ENCODE measurements at places on chromosomes 2 and 18. TPM values are rescaled to one million over a fixed set of nuclear protein-coding genes. Genes with fewer than 3 reads are reported as not detected.

DNA sequence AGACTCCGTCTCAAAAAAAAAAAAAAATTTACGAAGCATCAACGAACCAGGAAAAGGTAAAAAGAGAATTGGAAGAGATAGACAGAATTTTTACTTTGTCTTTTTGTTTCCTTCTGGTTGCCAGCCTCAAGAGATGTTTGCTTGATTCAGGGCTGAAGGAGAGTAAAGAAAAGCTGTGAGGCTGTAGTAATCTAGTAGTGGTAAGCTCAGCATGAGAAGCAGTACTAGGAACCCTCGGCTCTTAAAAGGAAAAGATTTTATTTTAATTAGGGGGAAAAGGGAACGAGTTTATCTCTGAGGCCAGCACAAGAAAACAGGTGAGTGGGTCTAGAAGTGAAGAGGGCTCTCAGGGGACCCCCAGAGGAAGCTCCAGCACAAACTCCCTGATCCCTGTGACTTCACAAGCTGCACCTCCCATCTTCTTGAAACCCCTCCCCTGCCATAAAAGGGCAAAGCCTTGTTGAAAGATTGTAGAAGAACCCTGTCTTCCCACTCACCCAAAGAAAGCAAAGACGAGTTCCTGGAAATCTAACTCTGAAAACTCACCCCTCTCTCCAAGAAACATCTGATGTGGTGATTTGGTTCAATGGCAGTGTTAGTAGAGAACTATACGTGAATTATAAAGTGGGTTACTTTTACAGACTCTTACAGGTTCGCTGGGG is 8.6 kb downstream of the RBMS1 start:
- DNase-seq = no peak

PLEKHM3 gene
- polyA plus RNA-seq = 2.9 TPM

DNA sequence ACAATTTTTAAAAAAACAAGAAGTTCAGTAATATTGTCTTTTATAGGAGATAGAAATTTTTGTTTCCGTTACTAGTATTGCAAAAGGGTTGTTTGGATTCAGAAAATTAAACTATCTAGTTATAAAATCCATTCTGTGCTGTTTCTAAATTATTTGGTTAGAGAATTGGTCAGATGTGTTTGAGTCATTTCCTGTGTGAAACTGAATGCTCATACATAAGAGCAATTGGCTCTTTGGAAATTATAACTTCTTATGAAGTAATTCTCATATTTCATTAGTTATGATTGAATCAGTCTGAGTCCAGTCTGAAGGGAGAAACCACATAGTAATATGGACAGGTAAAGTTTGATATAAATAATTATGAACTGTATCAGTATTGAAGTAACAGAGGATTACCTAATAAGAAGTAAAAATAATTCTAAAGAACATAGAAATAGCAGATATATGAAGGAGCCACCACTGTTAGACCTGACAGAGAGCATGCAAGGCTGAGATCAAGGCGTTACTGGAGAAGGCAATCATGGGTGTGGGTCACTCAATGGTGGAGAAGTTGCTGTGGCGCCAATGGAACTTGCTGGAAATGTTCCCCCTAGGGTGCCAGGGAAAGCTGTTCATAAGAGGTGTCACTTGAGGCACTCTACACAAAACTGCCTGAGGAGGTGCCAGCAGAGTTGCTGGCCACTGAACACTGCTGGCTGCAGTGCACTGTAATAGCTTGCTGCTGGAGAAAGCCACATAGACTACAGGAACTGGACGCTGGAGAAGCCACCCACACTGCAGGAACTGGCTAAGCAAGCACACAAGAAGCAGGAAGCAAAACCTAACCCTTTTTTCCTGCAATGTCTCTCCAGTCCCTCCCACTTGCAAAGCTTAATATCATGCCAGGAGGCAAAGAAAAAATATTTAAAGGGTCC is 18.0 kb upstream of the FAP start:
- no peak for DNase-seq

DNA sequence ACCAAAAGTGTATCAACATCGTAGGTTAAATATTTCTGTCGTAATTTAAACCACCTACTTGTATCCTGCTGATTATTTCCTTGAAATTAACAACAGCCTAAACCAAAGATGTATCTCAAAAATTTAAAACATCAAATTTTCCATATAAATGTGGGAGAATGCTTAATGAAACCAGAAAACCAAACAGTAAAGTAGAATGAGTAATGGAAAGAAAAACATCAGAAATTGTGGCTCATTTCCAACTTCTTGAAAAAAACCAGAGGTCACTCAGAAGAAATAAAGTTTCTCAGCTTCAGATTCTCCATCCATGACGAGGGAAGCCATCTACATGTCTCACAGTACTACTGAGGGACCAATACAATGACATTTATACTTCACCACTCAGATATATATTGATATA is 296.5 kb downstream of the NOL4 start:
- no peak for DNase-seq

DNA sequence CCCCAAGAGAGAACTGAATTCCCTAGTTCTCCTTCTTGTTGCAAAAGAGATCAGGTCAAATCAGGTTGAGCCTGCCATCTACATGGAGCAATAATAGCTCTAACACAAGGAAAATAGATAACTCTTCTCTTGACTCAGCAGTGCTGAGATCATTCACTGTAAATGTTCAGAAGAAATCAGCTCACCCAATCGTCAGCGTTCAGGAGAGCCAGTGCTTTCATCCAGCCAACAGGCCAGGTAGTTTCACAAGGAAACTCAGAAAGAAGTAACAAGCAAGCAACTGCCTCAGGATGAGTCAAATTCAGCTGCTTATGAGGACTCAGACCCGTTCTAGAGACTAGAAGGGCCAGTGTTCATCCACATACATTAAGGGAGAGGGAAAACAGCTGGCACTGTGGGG is 5.9 kb downstream of the LMAN2L start:
- no peak for DNase-seq

GRCh38 chr2:209581040-209581439 is 157.2 kb downstream of the MAP2 start:
- no peak for DNase-seq

GRCh38 chr2:211423018-211423417 is 866.6 kb downstream of the CPS1 start:
- DNase-seq = no peak

DNA sequence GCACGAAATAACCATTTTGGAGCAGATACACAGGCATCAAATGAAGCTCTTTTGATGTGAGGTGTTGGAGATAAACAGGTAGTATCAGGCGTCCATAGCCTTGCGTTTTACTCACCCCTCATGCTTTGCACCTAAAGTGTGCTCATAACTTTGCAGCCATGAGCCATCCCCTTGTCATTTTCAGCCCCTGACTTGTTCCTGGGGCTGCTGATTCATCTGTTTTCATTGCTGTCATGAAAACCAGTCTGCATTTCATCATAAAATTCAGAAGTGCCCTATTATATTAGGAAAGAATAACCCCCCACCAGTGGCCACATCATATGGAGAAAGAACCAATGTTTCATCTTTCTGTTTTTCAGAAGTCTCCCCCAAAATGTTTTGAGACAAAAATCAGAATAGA is 329.7 kb upstream of the NRP2 start:
- DNase-seq = no peak

- no peak for DNase-seq
Measured at GRCh38 chr2:18860179-18860578, 270.8 kb upstream of the NT5C1B start.

RAB17 gene
- 2.3 TPM for polyA plus RNA-seq

DNA sequence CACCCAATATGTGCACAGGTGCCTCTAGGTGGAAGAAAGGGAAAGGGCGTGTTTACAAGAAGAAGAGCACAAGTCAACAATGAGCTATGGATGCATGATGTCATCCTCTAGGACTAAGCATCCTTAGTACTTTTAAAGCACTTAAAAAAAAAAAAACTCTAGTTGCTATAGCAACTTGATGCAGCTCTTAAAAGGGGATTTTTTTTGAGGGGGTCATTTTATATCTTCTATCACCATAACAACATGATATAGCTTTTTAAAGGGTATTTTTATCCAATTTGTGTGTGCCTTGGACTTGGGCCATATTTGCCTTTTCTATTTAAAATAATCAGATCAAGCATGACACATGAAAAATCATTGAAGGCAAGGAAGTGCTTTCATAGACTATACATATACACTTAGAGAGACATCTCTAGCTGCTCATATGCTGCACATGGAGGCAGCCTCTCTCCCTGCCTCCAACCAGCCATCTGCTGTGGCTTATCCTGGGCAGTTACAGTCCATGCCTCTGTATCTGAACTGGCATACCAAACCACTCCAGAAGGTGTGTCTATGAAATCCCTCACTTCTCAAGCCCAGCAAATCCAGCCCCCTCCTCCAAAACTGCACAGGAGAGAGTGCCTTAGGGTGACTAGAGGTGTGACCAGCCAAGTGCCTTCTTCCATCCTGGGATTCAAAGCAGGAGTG is 165.4 kb downstream of the MSH2 start:
- no peak for DNase-seq

DNA sequence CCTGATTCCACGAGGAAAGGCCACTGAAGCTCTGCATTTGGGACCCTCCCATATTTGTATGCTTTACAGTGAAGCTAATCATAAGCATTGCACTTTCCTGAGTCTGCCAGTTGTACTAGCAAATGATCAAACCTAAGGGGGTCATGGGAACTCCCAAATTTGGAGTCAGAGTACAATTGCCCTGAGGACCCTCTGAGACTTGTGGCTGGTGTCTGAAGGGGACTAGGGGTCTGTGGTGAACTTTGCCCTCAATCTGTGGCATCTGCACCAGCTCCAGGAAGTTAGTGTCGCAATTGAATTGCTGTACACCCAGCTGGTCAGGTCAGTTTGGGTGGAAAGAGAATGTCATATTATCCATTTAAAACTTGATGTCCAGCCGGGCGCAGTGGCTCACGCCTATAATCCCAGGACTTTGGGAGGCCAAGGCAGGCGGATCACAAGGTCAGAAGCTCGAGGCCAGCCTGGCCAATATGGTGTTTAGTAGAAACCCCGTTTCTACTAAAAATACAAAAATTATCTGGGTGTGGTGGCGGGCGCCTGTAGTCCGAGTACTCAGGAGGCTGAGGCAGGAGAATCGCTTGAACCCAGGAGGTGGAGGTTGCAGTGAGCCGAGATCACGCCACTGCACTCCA is 18.1 kb downstream of the SOWAHC start:
- no peak for DNase-seq

All from A549 (cell line).